ENCODE measurements at places on chromosomes 6 and 20.

- no peak for DNase-seq
Observed at GRCh38 chr6:144935181-144935580, 650.0 kb downstream of the UTRN start.

GRCh38 chr6:151109869-151110575 is 129.7 kb upstream of the AKAP12 start:
- no peak for DNase-seq

DNA sequence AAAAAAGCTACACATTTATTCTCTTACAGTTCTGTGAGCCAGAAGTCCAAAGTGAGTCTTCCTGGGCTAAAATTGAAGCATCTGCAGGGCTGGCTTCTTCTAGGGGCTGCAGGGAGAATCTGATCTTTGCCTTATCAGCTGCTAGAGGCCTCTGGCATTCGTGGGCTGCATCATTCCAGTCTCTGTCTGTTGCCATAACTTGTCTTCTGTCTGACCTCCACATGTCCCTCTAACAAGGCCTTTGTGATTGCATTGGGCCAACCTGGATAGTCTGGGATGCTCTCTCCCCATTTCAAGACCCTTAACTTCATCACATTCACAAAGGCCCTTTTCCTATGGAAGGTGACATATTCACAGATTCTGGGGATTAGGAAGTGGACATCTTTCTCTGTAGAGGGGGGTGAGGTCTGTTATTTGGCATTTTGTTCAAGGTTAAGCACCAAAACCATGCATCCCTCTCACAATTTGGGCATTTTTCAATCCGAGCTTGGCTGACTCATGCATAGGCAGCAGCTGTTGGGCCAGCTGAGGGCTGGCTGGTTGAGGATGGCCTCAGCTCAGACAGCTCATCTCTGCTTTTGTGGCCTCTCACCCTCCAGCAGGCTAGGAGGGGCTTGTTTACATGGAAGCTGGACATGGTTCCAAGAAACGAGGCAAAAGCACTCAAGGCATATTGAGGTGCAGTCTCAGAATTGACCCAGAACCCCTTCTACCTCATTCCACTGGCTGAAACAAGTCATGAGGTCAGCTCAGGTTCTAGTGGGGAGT is 116.1 kb upstream of the NXT1 start:
- no peak for DNase-seq

DNA sequence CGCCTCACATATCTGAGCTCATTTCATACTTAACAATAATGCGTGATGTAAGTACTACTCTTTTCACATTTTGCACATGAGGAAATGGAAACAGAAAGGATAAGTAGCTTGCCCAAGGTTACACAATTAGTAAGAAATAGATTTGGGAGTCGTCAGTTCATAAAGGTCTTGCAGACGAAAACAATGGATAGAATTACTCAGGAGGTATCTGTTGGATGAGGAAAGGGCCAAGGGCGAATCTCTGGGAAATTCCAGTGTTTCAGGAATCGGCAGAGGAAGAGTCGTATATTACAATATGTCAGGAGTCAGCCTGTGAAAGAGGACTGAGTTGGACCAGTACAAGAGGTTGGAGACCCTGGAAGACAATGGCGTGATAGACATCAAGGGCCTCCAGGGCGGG is 12.8 kb upstream of the EDN1 start:
- no peak for DNase-seq

DNA sequence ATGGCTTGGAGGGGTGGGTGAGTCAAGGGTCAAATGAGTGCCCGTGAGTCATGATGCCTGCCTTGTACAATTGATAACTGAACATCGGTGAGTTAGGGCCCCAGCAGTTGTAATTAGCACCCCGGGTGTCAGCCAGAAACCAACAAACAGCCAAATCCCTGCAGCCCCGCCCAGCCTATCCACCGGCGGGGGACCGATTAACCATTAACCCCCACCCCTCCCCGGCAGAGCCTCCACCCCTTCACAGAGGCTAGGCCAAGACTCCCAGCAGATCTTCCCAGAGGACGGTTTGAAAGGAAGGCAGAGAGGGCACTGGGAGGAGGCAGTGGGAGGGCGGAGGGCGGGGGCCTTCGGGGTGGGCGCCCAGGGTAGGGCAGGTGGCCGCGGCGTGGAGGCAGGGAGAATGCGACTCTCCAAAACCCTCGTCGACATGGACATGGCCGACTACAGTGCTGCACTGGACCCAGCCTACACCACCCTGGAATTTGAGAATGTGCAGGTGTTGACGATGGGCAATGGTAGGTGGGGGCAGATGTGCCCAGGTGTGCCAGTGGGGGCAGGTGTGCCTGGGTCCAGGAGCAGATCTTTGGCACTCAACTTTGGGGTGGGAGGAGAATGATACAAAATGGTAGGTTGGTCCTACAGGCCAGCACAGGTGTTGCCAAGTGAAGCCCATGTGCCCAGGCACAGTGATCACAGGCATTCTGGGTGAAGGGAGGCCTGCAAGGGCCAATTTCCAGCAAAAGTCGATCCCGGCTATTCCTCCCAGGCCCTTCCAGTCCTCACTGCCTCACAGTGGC is 45.7 kb downstream of the HNF4A start:
- DNase-seq = no peak

DNA sequence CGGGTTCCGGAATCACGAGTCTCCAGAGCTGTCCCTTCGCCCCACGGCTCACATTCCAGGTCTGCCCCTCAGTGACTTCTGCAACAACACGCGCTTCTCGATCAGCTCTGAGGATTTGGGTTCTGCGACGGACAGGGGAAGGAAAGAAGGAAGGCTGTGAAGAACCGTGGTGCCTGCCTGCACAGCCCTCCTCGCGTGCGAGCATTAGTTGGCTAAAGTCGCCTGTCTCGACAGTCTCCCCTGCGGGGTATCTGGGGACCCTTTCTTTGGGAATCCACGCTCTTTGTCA is 23.1 kb downstream of the VPS52 start:
- no peak for DNase-seq

DNA sequence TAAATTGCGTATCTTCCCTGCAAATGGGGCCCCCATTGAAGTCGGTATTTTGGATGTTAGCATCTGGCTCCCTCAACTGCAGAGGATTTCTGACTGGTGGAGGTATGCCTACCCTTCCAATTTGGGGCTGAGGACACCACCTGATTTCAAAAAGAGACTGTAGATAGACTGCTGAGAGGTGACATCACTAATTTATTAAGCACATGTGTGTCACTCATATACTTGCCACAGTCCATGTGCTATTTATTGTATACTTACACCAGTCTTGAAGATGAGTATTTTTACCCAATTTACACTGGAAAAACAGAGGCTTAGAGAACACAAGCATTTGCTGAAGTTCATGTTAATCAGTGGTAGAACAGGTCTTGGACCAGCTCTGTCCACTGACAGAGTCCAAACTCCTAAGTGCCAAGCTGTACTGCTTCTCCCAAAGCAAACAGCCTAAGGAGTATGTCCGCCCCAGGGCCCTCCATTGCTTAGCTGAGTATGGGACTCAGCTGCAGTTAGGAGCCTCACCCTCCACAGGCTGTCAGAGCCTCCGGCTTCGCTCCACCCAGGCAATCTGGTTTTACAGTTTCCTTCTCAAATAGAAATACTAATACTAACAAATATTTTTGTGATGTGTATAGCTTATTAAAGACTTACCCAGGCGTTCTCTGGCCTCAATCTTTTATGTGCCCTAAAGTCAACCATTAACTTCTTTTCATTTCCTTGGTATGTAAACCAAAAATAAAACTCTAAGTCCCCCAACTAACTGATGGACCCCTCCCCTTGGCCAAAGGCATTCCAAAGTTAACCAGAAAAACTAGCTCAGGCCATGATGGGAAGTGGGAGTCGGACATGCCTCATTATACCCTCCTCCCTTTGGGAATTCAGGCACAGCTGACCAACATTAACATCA is 17.5 kb downstream of the RIN2 start:
- no peak for DNase-seq

DNA sequence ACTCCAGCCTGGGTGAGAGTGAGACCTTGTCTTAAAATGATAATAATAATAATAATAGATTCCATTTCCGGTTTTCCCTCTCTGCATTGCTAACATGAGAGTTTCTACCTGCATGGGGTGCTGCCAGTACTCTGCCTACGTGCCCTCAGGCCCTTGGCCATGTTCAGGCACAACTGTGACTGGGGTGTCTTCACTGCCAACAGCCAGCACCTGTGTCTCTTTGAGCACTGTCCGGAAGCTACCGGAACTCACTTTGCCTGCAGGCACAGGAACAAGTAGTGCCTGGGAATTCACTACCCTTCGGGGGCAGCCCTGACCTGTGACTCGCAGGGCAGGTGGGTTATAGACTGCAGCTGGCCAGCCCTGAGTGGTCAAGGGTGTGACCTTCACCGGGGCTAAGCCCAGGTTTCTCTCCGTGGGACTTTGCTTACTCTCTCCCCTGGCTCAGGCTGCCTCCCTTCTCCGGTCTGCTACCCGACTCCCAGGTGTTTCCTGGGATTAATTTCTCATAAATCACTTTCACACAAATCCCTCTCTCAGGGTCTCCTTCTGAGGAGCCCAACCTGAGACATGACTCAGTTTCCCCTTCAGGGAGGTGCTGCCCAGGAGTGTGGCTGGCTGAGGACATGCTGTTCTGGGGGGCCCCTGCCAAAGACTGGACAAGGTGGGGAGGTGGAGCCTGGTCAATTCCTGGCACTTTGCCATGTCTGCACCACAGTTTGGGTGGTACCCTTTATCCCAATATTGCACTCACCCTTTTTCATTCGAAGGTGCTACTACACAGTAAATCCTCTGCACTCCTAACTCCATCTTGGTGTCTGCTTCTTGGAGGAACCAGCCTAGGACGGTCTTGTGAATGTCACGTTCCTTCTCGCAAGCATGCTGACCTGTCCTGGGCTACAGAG is 79.5 kb upstream of the RALGAPA2 start:
- DNase-seq = no peak

DNA sequence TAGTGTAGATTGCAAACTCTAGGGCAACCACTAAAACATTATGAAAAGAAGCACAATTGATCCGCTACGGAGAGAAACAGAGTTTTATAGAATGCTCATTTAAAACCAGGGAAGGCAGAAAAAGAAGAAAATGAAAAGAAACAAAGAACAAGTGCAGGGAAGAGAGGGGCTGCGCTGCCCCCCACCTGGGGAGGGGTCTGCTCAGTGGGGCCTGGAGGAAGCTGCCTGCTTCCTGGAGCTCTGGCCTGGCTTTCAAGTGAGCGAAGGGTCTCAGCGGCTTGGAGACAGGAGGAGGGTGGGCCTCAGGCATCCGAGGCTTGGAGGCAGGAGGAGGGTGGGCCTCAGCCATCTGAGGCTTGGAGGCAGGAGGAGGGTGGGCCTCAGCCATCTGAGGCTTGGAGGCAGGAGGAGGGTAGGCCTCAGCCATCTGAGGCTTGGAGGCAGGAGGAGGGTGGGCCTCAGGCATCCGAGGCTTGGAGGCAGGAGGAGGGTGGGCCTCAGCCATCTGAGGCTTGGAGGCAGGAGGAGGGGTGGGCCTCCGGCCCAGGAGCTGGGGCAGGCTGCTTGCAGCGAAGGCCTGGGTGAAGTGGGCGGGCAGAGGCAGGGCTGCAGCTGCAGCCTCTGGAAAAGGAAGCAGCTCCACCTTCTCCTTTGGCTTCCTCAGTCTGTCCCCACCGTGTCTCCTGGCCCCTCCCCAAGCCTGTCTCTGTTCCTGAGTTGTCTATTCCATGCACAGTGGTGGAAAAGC is 406.3 kb downstream of the TAF4 start:
- DNase-seq = no peak

DNA sequence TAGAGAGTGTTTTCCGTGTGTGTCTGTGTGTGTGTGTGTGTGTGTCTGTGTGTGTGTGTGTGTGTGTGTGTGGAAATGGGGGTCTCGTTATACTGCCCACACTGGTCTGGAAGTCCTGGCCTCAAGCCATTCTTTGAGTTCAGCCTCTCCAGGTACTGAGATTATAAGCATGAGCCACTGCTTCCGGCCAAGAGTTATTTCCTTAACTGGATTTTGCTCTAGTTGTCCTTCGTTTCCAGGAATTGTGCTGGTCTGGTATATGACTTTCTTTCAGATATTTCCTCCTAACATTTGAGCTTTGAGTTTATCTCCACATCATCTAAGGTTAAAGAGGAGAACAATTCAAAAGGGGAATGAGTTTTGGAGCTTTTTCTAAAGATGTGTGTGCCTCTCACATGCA is 124.8 kb downstream of the SH3BGRL2 start:
- no peak for DNase-seq

DNA sequence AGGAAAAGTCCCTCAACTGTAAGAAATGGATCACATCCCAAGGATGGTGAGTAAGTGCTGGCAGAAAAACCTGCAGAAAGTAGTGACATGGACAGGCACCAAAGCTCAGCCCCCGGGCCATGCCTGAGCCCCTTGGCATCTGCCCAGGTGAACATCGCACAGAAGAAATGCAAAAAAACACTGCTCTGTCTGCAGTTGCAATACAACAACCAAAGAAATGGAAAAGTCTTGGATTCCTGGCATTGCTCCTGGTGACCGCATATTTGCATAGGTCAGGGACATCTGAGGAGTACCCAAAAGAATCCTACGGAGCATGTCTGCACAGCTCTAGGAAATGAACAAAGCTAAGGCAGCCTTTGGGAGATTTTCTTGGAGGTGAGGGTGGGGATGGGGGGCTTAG is 63.1 kb upstream of the PTPRT start:
- DNase-seq = no peak

DNA sequence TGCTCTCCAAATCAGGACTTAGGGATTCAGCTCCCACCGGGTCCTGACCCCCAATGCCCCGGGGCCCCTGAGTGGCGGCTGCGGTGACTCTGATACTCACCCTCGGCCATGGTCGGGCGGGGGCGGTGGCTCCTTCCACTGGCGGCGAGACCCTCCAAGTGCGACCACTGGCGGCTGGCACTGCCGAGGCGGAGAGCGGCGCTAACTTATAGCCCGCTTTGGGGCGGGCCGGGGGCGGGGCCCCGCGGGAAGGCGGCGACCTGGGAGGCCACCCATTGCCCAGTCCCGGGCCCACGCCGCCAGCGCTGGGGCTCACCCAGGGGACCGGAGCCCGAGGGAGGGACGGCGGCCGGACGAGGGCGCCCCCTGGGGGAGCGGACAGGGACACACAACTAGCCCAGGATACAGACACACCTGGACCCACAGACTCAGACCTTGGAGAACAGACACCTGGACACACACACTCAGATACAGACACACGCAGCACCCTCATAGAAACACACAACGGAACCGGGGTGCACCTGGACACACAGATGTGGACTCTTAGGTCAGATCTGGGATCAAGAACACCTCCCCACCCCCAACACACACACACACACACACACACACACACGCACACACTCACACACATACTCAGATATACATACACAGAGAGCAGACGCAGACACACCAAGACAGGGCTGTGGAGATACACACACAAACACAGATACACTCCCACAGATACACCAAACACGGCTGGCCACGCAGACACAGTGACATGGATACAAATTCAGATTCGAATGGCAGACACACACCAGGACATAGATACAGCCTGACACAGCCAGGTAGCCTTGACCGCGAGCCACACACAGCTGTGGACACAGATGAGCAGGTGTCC is at the start of gene TGM2:
Gene TGM2, minus strand, starts transcription at position 182 of the 877 bp plus-strand sequence. Its CDS starts 72 bp downstream, at position 110.
- DNase-seq = no peak

DNA sequence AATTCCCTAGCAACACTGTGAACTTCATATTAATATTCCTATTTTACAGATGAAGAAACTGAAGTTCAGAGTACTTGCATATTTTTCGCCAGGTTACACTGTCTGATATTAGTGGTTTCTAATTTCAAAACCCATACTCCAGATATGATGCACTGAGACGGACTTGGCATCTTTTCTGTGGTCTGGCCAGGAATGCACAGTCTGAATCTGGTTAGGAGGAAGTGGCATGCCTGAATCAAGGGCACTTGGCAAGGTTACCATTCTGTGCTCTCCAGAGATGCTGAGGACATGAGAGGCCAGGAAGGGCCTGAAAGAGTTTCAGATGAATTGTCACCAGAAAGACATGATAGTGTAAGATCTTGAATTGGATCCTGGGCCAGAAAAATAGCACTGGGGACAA is 150.1 kb downstream of the HAO1 start:
- peak; percentile 8 for DNase-seq

GRCh38 chr20:58970146-58970545 is 10.9 kb upstream of the NELFCD start:
- DNase-seq = no peak

All from AG09319 (cell line).